IMR-90 (cell line): ENCODE measurements at places on chromosomes 7 and 10. TPM values are rescaled to one million over a fixed set of nuclear protein-coding genes. Genes with fewer than 3 reads are reported as not detected.

GRCh38 chr10:104350127-104350635, 3.5 kb upstream of the CFAP58 start:
- peaks cover 7% of the 10 kb centered on the region; the same call in 1 of the 2 replicates for H3K4me1 ChIP-seq
- H3K27me3 ChIP-seq, result peaks cover 3% of the 10 kb centered on the region; the same call in 1 of the 2 replicates
- H3K36me3 ChIP-seq, result no peaks in the 10 kb centered on the region
- no peak overlapping the region for H3K27ac ChIP-seq

Gene DYNC1I1
- under 0.01 TPM in 1 of 2 replicates, not detected in the other for total RNA-seq

Gene DPP6
- total RNA-seq, result not detected in 2 replicates

DNA sequence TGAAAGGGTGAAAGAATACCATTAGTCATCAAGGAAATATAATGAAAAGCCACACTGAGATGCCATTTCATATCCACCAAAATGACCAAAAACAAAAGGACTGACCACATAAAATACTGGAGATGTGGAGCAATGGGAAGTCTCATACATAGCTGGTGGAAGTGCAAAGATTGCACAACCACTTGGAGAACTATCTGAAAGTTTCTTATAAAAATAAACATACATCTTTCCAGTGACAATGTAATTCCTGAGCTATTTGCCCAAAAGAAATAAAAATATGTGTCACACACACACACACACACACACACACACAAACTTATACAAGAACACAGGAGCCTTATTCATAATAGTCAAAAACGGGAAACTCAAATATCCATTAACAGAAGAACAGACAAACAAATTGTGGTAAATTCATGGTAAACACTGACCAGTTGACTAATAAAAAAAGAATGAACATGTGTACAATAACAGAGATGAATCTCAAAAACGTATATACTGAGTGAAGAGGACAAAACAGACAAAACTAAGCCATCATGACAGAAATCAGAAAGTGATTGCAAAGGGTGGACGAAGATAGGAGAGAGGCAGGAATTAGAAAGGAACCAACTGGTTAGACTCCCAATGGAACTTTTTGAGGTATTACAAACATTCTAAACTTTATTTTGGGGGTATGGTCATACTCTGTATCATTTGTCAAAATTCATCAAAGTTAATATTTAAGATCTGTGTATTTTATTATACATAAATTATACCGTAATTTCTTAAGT, 21.5 kb downstream of the WASL start:
- H3K36me3 ChIP-seq, result no peaks in the 10 kb centered on the region
- no peak overlapping the region for H3K27ac ChIP-seq
- no peak overlapping the region; the same call in 1 of the 2 replicates for H3K4me3 ChIP-seq

Gene CHAT
- total RNA-seq, result not detected in 2 replicates

DNA sequence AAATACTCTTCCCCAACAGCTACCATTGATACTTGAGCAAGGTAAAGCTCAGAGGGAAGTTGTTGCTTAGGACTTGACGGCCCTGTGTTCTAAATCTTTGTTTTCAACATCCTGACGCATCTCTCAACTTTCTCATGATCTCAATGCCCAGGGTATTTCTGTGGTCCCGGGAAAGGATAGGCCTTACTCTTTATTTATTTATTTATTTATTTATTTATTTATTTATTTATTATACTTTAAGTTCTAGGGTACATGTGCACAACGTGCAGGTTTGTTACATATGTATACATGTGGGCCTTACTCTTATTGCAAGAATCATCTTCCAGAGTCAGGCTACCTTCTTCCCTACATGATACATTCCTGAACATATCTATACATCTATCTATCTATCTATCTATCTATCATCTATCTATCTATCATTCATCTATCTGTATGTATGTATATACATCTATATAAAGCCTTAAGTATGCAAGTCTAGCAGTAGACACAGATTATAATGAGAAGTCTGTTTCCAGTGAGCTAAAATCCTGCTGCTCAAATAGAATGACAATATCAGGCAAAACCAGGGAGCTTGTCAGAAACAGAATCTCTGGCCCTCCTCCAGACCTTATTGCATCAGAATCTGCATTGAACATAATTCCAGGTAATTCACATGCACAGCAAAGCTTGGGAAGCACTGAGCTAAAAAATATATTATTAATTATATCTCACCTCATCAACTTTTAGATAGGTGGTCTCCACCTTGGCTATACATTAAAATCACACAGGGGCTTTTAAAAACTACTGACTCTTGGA, 12.2 kb upstream of the CPA5 start:
- no peak for DNase-seq
- H3K27ac ChIP-seq, result no peak overlapping the region
- H3K4me3 ChIP-seq, result no peak overlapping the region
- H3K27me3 ChIP-seq, result no peaks in the 10 kb centered on the region
